ENCODE measurements at places on chromosomes 7 and 10.
A peak's percentile ranks its signal among the peaks of the same experiment; 100 is the strongest.

- DNase-seq: no peak
Observed at GRCh38 chr7:116829041-116829440, 33.3 kb upstream of the CAPZA2 start.

DNA sequence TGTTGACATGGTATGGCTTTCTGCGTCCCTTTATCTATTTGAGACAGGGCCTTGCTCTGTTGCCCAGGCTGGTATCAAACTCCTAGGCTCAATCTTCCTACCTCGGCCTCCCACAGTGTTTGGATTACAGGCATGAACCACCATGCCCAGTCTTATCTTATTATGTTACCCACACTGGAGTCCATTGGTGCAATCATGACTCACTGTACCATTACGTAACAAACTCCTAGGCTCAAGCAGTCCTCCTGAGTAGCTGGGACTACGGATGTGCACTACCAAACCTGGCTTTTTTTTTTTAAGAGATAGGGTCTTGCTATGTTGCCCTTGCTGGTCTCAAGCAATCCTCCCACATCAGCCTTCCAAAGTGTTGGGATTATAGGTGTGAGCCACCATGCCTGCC is 66.7 kb downstream of the CCDC3 start:
- DNase-seq: no peak

GRCh38 chr7:43873300-43873699 is 4.0 kb upstream of the MRPS24 start:
- no peak for DNase-seq

GRCh38 chr7:122300956-122301833 is 3.4 kb downstream of the FEZF1 start:
- DNase-seq: no peak

GRCh38 chr7:122893486-122893885 is 7.2 kb upstream of the CADPS2 start:
- DNase-seq: no peak

DNA sequence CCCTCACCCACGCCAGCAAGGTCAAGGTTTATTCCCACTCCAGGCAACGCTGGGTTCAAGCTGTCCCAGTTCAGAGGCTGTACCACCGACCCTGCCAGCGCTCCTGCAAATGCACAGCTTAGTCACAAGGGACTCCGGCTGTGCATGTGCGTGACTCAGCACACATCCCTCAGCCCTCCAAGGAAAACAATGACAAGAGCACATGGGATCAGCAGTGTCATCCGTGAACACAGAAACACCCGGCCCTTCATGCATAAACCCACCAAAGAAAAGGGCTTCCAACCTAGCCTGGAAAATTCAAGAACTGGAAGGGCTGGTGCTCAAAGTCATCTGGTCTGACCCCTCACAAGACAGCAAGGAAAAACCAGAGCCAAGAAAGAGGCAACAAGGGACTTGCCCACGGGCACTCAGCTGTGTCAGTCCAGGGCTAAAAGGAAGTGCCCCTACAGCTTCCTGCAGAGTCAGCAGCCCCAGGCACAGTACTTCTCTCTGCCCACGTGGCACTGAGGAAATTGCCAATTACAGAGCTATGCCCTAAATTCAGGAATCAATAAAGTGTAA is 106.1 kb downstream of the KCNMA1 start:
- DNase-seq: no peak

DNA sequence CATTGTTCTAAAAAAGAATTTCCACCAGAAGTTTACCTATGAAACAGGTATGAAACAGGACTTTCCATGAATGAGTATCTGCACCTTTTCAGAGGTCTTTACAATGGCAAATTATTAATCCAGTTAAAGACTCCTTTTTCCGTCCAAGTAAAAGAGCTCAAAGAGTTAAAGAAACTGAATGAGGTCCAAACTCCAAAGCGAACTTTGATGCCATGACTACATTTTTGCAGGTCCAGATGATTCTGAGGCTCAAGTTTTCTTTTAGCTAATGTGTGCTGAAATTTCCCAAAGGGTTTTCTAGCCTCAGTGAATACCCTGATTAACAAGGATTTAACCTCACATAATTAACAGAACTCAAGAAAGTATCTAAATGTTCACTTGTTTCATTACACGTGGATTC is 9.8 kb downstream of the CUBN start:
- DNase-seq: no peak

GRCh38 chr10:48336978-48337599 is 30.6 kb downstream of the MAPK8 start:
- no peak for DNase-seq

- no peak for DNase-seq
Observed at GRCh38 chr7:120794106-120794729, 63.7 kb downstream of the TSPAN12 start.

GRCh38 chr7:149071641-149072437 is 18.7 kb downstream of the ZNF786 start:
- DNase-seq: no peak

DNA sequence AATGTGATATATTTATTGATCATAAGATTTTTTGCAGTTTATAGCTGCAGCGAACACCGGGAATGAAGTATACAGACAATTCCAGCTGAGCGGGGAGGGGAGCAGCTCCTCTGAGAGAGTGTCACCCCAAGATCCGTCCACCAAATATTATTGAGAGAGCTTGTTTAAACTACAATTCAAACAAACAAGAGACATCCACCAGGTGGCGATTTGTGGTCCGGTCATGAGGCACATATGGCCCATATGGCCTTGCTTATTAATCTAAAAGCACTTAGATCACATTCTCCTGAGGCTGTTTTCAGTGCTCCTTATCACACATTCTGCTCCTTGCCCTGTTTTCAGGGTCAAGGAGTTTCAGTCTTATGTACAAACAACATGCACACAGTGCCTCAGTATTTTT is 83.1 kb downstream of the THSD7A start:
- DNase-seq: no peak

- DNase-seq: no peak
Observed at GRCh38 chr7:149385195-149385950, 75.5 kb downstream of the ZNF777 start.

GRCh38 chr10:111030042-111030750 is 46.6 kb upstream of the ADRA2A start:
- no peak for DNase-seq

DNA sequence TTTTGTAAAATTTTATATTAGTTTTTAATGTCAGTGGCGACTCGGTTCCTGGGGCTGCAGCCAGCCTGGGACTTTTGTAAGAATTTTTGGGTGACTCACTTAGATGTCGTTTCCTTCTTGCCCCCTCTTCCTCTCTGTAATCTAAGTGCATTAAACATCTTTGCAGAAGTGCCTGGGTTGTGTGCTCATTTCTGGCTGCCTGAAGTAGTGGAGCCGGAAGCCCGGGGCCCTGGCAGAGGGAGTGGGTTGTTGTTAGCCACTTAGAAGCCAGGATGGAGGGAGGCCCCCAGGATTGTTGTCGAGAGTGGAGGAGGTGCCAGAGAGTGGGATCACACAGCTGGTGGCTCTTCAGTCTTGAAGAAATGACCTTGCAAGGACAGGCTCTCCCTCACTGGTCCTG is 11.0 kb upstream of the TRIM8 start:
- no peak for DNase-seq

GRCh38 chr7:92836489-92836999 is at the start of gene CDK6:
Gene CDK6, minus strand, starts transcription at chr7:92836573. Its CDS starts 3,250 bp downstream, at chr7:92833323.
- peak; percentile 37 for DNase-seq

GRCh38 chr7:101816595-101817470 is 593 bp upstream of the CUX1 start:
- DNase-seq: no peak

- DNase-seq: no peak
Observed at GRCh38 chr10:1664333-1664964, 72.9 kb downstream of the ADARB2 start.

GRCh38 chr10:34906067-34906965 is 91.2 kb upstream of the PARD3 start:
- DNase-seq: no peak

DNA sequence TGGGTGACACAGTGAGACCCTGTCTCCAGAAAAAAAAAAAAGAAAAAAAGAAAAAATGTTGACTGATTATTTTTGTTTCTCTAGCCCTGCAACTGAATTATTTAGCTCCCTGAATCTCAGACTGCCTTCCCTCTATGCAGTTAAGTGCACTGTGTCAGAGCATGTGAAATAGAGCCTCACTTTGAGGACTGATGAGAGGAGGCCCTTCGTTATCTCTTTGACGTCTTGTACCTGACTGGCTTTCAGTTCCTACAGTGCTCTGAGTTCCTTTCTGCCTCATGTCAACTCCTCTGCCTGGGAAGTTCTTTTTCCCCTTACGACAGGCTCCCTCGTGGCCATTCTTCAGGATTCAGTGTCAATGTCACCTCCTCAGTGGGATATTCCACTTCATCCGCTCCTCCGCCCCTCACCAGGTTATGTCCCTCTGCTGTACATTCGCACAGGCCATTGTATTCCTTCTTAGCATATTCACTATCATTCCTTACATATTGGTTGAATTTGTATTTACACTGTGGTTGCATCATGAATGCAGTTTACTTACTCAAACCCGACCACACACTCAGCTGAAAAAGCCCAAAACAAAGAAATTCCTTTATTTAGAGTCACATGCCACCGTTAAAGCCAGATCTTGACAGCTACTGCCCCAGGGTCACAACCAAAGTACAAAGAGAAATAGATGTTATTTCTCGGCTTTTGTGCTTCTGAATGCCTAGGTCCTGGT is 18.1 kb upstream of the CAMK2G start:
- no peak for DNase-seq

DNA sequence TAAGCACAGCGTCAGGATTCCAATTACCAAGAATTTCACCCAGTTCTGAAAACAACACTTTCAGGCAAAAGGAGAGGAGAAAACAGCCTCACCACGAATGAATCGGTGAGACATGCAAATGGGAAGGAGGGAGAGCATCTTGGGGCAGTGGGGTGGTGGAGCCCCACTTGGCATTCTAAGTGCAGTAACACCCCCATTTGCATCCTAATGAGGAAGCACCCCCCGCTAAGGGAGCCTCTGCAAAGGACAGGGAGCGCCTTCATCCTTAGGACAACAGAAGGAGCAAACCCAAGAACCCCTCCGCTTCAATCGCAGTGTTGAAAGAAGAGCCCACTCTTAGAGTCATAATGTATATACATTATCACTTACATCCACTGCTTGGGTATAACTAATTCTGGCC is 46.8 kb downstream of the NRAP start:
- no peak for DNase-seq

GRCh38 chr7:151849879-151850260 is 27.0 kb downstream of the PRKAG2 start:
- DNase-seq: no peak

GRCh38 chr7:16794986-16795385 is 9.8 kb downstream of the AGR2 start:
- DNase-seq: no peak

DNA sequence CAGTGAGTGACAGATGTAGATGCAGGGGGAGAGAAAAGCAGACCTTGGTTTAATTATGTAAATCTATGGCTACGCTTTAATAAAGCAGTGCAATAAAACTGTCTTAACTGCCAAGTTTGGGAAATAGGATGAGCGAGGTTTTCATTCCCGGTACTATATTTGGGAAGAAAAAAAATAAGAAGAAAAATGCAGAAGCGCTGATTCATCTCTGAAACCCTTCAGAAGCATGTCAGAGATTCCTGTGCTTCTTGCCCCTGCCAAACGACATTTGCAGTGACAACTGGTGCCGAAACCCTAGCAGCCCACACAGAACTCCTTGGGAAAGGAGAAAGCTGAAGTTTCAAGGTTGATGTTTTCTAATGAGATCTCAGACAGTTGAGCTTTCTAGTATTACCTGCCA is 380.7 kb downstream of the REEP3 start:
- DNase-seq: no peak

DNA sequence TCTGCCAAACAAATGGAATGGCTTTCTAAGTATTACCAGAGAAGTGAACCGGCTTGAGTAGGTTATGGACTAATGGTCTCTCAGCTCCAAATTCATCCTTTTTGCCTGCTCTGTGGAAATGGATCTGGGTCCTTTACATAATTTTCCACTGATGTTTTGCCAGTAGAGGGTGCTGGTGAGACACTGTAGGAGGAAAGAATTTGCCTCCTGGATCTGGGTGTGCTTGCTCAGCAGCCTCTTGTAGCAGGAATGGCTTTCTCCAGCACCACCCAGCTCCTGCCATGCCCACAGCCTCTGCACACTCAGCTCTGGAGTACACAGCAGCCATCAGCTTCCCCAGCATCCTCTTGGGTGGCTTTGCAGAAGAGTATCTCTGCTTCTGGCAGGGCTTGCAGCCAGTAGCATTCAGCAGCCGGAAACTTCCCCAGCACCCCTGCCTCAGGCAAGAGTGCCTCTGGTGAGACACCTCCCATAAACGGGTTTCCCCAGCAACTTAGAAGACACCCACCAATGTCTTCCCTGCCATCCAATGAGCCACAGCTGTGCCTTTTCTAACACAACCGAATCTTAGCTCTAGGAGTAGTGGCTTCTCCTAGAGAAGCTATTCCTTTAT is 235.0 kb upstream of the PLPP4 start:
- DNase-seq: no peak

DNA sequence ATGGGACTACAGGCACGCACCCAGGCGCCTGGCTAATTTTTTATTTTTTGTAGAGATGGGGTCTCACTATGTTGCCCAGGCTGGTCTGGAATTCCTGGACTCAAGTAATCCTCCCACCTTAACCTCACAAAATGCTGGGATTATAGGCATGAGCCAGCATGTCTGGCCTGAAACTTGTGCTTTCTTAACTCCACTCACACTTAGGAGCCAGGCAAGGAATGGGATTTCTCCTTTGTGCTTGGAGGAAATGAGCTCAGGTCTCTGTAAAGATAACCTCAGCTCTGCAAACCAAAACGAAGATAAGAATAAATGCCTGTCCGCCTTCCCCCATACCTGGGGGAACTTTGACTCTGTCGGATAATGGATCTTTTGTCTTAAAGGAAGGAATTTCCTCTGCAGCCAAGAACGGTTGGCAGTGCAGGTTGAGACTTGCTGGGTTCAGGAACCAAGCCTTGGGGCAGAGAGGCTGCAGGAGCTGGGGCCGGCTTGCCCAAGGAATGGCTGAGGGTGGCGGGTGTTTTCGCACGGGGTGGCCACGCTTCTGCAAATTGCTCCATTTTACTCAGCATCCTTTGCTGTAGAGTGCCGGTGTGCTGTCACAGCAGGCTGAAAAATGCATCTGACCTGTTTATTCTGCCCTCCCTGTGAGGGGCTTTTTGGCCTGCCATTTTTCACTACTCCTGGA is 174.2 kb downstream of the KIAA1217 start:
- DNase-seq: no peak

- no peak for DNase-seq
Observed at GRCh38 chr7:108351729-108352131, 104.5 kb downstream of the NRCAM start.

- no peak for DNase-seq
Observed at GRCh38 chr7:21656081-21656480, 113.2 kb downstream of the DNAH11 start.

- DNase-seq: no peak
Observed at GRCh38 chr10:82440775-82441174, 565.8 kb downstream of the NRG3 start.

GRCh38 chr10:98419469-98420261 is 4.7 kb upstream of the PYROXD2 start:
- no peak for DNase-seq

- DNase-seq: no peak
Observed at GRCh38 chr10:95312257-95312656, 21.5 kb upstream of the PDLIM1 start.

- no peak for DNase-seq
Observed at GRCh38 chr10:132636358-132636757, 98.8 kb downstream of the INPP5A start.

Data from anterior cingulate cortex (tissue), 58 donors.